ENCODE measurements at places on chromosomes 1 and 21.

DNA sequence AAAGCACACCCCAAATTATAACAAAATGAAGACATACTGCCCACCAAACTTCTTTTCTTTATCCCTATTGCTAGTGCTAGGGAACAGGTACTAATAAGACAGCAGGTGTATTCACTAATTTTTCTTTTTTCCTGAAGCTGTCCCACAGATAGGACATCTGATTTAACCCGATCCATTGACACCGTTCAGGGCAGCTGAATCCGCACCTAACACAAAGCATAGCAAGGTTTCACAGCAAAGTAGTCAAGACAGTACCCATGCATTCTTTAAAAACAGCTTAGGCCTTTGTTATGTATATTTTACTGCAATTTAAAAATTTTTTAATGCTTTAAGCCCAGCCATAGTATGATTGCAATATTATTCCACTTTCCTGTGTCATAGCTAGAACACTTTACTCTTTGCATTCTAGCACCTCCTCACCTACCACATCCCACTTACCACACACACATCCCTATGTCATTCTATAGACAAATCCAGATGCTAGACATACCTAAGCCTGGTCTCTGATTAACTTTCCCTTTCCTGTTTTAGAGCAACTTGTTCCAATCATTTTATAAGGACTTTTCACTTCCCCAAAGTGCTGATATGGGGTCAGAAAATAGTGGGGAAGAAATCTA lies 40.4 kb downstream of the GATAD2B start:
- DNase-seq, result no peak

DNA sequence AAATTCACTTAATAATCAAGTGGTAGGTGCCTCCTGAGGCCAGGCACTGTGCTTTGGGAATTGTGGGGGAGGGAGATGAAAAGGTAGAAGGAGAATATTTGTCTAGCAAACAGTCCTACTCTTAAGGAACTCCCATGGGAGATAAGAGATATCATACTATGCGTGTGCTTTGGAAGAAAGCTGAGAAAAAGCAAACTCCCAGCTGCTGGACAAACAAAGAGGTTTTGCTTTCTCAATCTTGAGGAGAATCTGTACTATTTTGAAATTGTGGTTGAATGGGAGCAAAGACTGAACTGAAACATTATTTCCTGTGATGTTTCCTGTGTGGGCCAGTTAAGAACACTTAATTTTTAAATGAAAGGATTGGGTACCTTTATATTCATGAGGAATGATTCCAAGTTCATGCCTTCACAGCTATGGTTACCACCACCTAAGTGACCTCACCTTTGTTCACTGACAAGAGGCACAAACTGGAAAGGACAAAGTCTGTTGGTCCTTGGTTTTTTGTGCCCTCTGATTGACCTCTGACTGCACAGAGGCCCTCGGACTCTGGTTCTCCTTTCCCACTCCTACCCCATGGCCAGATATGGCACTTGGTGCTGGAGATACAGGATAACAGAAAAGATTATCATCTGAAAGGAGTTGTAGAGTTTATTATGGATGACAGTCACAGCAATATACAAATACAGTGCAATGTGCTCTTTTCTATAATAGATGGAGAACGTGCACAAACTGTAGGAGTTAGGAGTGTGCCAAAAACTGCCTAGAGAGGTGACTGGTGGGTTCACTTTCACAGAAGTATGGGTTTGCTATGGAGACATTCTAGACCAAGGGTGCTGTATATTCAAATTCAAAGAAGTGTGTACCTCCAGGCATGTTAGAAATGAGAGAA lies 1.6 kb downstream of the CD53 start:
- no peak for DNase-seq

DNA sequence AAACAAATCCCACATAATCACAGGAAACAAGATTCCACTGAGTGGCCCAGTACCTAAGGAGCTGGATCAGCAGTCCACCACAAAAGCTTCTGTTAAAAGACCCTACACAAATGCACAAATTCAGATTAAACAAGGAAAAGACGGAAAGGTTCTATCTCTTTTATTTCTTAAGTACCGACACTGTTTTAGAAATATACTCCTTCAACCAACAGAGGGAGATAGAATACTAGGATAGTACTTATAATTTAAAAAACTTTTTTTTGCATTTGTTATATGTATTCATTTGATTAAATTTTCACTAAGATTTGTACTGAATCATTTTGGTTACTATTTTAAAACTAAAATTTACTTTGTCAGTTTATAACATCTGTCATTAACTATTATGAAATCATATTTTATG lies 12.5 kb downstream of the CDC7 start:
- no peak for DNase-seq

DNA sequence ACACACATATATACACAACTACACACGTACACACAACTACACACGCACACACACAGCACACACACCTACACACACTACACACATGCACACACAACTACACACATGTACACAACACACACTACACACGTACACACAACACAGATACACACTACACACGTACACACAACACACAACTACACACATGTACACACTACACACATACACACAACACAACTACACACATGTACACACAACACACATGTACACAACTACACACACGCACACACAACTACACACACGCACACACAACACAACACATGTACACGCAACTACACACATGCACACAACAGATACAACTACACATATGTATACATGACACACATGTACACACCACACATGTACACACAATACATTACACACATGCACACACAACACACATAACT lies 318.1 kb downstream of the CAMTA1 start:
- no peak for DNase-seq

GRCh38 chr1:110872745-110873720 lies at the start of gene CD53:
Gene CD53, plus strand, starts transcription at chr1:110873148. Its CDS starts 18,261 bp downstream, at chr1:110891409.
- peak; percentile 46 for DNase-seq

GRCh38 chr21:44013380-44014088 lies 1.4 kb downstream of the TRAPPC10 start:
- DNase-seq, result no peak

GRCh38 chr21:35201288-35201687 lies 152.2 kb upstream of the RUNX1 start:
- DNase-seq, result no peak

- DNase-seq, result no peak
Measured at GRCh38 chr1:50697440-50698421, 262.3 kb downstream of the FAF1 start.

GRCh38 chr21:37402251-37402867 lies 35.8 kb downstream of the DYRK1A start:
- DNase-seq, result no peak

DNA sequence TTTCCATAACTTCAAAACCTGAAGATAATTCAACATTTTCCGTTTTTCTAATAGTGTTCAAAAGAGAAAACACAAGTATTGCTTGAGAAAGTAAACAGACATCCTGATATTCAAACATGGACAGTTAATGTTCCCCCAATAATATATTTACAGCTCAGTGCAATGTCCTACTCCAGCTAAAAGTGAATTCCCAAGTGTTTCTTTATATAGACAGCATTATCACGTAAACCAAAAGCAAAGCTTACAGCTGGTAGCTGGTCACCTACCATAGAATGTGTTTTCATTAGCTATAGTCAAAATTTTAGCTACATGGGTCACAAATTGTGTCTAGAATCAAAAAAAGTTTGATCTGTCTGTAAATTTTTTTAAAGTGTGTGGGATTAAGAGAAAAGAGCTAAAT lies 34.9 kb downstream of the WLS start:
- no peak for DNase-seq

GRCh38 chr1:68470388-68470970 lies 20.7 kb upstream of the RPE65 start:
- no peak for DNase-seq

DNA sequence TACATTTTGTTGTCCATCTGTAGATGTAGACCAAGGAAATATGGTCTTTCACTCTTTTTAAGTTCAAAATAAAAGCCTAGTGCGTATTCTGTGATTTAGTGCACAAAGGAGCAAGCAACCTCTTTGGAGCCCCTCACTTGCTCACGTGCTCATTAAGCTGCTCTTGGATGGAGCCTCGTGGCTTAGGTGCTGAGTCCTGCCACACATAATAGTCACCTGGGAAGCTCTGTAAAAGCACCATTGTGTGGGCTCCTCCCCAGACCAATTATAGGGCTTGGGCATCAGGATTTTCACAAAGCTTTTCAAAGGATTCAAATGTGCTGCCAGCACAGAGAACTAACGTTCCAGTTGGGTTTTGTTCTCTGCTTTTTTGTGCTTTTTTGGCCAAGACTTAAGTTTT lies 85.0 kb downstream of the PCP4 start:
- DNase-seq, result no peak
